Islet precursor cell (in vitro differentiated cells): ENCODE measurements at places on chromosomes 12 and 14.

GRCh38 chr12:42281278-42281677, 43.2 kb upstream of the YAF2 start:
- no peak for DNase-seq

- DNase-seq = peak; percentile 82
Measured at GRCh38 chr14:69535230-69535848, 39.3 kb downstream of the CCDC177 start.

DNA sequence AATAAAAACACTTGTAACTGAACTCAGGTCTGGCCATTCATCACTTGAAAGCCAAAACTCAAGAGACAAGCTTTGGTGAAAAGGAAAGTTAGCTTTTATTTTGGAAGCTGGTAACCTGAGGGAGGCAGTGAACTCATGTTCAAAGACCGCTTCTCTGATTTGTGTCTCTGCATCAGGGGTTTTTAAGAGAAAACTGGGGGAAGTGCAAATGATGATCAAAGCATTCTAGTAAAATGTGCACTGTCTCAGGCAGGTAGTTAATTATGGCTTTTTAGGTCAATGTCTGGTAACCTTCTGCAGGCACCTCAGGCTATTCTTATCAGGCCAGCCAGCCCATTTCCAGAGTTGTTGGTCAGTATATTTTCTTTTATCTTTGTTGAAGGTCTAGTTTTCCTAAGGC, 162.2 kb downstream of the SYT10 start:
- DNase-seq = peak; percentile 81

GRCh38 chr12:25495331-25496097, 57.6 kb downstream of the LMNTD1 start:
- DNase-seq = peak; percentile 87

DNA sequence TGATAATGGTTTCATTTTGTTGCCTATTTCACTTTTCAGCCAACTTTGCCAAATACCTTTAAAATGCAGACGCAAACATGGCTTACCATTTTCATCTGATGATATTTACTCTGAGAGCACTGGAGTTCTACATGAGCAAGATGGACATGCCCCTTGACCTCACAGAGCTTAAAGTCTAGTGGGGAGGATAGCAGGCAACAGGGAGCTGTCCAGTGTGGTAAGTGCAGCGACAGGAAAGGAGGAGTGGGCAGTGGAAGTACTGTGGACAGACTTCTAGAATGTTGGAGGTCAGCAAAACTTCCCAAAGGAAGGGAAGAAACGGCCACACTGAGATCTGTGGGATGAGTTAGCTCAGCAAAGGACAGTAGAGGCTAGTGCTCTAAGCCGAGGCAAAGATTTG, 25.3 kb downstream of the LRIG3 start:
- DNase-seq = no peak

- DNase-seq = no peak
Measured at GRCh38 chr12:91346827-91347226, 164.2 kb upstream of the DCN start.

GRCh38 chr12:67515679-67516340, 132.7 kb upstream of the DYRK2 start:
- no peak for DNase-seq

DNA sequence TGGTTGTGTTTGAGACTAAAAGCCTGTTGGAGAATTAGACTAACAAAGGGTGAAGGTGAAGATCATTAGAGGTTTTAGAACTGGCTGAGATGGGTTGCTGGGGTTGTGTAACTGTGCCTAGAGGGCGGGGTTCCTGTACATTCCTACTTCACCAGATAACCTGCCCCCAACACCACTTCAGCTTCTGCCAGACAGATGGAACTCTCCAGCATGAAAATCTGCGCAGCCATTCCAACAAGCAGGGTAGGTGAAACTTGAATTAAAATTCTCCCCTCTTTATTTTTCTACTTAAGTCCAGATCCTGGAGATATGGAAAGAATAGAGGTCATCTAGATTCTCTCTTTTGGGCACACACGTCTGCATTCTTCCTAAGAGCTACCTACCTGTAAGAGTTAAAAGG, 6.0 kb downstream of the FOXG1 start:
- no peak for DNase-seq

DNA sequence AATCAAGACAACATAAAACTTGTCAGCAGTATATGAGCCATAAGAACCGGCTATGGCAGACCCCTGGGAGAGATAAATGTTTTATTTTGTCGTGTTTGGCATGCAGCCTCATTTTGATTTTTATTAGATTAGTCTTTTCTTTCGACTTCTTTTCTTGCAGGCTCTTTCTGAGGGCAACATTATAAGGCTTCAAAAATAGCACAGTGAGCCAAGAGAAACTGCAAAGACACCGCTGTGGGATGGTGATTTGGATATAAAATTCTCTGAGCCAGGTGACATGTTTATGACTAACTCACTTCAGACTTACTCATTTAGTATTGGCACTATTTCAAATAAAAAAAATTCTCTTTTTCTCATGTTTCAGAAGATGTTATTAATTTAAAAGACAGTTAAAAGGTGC, 96.8 kb upstream of the PKP2 start:
- no peak for DNase-seq

GRCh38 chr14:37223947-37224474, 26.3 kb downstream of the MIPOL1 start:
- no peak for DNase-seq

GRCh38 chr14:32932302-32932913, 6.3 kb upstream of the NPAS3 start:
- DNase-seq = no peak

DNA sequence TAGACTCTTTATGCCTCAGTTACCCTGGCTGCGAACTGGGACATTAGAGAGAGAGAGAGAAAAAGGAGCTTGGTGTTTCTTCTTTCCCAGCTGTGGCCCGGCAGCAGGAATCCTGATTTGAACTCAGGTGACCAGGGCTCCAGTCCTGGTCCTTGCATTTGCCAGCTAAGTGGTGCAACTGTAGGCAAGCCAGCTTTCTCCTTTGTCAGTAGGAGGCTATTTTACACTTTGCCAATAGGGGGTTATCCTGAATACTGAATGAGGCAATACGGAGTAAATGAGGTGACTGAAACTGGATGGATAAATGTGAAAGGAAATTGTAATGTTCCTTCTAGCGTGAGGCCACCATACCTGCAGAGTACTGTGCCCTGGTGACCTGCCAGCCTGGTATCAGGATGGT, 27.8 kb downstream of the KCNA5 start:
- no peak for DNase-seq

DNA sequence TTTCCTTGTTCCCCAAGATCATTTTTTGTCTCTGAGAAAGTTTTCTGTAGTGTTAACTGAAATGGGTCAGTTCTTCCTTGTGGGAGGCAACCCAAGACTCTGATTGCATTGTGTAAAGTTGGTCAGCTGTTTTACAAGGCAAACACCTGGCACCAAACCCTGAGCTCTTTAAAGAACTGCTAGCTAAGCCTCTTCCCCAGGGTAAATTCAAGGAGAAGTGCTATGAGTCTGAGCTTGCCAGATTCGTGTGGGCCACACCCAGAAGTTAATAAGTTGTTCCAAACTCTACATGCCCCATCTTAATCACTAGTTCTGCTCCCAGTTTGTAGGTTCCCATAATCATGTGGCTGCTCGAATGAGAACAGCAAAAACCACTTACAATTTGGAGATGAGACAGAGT, 214.5 kb downstream of the BTG1 start:
- DNase-seq = no peak

GRCh38 chr12:88706286-88706685, 126.0 kb upstream of the KITLG start:
- no peak for DNase-seq
